Pons (tissue), 1 donor: ENCODE measurements at places on chromosomes 3 and 15.

DNA sequence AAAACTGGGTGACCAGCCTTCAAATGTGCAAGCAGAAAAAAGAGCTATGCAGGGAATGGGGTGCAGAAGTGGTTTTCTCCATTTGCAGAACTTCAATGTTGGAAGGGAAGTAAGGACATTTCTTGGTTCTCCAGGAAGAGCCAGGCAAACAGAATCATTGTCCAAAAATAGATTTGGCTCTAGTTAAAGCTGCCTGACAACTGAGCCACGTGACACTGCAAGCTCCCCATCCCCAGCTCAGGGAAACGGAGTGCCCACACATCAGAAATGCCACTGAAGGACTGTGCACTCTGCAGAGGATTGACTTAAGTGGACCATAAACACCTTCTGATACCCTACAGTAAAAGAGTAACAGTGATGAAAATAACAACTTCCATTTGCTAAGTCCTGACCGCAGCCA, 195.6 kb upstream of the NSMCE3 start:
- DNase-seq, result no peak

DNA sequence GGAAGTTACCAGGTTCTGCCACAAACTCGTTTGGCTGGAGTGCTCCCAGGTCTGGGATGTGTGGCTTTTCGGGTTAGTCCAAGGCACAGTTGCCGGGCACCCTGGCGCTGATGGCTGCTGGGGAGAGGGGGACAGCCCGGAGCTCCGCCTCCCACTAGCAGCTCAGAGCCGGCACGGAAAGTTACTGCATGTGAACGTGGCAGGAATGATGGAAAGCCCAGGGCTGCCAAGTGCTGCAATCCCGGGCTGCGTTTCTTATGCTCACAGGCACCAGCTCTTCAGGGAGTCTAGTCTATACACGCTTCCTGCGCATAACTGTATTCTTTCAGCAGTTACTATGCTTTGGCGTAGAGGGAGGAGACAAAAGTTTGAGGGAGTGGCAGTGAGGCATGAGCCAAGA, 141.8 kb upstream of the ICE2 start:
- DNase-seq, result peak; percentile 22

DNA sequence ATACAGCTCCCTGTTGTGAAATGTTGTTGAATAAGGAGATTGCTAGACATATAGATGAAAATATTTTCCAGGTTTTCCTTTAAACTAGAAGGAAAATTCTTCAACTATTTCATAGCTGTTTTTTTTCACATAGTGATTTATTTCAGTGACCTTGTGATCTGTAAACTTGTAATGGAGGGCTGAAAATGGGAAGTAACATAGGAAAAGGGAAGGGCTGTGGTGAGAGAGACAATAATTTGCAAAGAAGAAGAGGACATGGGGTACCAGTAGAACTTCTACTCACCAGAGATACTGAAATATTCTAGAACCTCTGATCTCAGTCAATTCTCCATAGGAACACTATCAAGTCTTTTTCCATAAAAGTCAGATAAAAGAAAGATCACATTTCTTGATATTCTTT, 60.4 kb downstream of the PLS1 start:
- DNase-seq, result peak; percentile 47

GRCh38 chr3:123993818-123994217, 1.9 kb upstream of the ROPN1 start:
- DNase-seq, result no peak

GRCh38 chr3:126883241-126883640, 99.7 kb upstream of the PLXNA1 start:
- DNase-seq, result no peak

- DNase-seq, result no peak
Measured at GRCh38 chr3:134790065-134790464, 5.0 kb upstream of the EPHB1 start.

DNA sequence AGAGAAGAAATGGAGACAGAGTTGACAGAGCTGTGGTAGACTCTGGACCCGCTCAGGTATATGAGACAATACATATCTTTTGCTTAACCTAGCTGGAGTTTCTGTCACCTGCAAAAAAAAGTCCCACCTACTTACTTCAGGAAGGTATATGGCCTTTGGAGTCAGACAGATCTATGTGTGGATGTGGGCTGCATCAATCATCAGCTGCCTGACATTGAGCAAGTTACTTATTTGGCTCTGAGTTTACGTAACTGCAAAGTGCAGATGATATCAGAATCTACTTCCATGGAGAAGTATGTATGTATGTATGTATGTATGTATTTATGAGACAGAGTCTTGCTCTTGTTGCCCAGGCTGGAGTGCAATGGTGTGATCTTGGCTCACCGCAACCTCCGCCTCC, 124.3 kb downstream of the MYLK start:
- no peak for DNase-seq

DNA sequence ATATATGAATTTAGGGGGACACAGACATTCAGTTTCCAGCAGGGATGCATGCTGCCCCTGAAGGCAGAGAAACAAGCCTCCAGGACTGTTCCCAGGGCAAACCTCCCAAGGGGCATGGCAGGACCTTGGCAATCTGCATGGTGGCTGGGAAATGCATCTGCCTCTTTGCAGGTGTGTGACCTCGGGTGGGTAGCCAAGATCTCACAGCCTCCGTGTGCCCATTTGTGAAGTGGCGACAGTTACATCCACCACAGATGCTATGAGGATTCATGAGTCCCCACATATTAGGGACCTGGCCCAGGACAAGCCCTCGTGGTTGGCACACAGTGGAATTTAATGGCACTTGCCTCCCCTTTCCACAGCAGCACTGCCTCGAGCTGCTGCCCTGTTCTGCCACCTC, 29.9 kb downstream of the SLC28A1 start:
- DNase-seq, result no peak

- peak; percentile 67 for DNase-seq
Measured at GRCh38 chr15:48190932-48191573, 412 bp upstream of the CTXN2 start.

DNA sequence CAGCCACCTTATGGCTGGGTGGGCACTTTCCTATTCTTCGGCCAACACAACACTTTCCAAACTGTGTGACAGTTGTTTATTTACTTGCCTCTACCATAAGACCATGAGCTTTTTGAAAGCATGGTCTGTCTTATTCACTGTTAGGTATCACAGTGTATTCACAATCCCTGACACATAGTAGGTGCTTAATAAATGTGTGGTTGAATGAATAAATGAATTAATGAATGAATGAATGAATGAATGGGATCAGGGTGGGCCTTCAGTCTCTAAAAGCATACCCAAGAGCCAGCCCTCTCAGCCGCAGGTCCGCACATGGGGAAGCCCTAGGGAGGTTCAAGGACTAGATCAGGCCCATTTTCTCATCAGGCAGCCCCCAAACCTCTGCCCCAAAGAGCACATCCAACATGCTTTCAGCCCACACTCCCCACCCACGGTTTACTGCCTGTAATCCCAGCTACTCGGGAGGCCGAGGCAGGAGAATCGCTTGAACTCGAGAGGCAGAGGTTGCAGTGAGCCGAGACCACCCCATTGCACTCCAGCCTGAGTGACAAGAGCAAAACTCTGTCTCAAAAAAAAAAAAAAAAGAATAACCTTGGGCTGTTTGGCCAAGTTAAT, 95.9 kb downstream of the LIPC start:
- DNase-seq, result no peak

GRCh38 chr3:122058294-122058693, 3.1 kb downstream of the CD86 start:
- no peak for DNase-seq

GRCh38 chr15:55715355-55716076, 27.4 kb downstream of the PRTG start:
- DNase-seq, result no peak

DNA sequence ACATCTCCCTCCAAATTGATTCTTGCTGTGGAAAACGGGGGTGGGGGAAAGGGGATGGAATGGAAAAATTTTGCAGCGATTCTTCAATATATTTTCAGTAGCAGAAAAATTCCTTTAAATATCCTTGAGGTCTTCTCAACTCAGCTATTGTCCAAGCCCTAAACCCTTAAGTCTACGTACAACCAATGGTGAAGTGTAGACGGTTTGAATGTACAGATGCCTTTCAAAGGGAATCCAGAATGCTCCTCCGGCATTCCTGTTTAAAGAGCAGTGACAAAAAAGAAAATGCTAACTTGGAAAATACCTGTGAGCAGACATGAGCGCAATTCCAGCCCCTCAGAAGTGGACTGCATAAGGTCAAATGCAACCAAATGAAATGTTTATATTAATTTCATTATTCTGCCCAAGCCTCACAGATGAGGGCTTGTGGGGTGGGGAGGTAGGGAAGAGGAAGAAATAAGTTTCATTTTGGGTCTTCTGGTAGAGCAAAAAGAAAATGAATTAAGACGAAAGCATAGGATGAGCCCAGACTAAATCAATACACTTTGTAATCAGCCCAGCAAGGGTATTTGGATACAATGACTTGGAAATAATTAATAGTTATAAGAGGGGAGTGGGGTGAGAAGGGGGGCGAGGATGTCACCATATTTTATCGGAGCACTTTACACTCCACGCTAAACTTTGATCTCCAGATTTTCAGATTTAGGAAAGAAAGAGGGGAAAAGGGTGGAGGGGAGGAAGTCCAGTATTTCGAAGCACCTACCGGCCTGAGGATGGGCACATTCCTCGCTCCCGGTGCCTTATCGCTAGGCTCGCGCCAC, 2.7 kb downstream of the FOXP1 start:
- peak; percentile 35 for DNase-seq

- no peak for DNase-seq
Measured at GRCh38 chr3:52399131-52399530, 45.8 kb downstream of the SEMA3G start.

DNA sequence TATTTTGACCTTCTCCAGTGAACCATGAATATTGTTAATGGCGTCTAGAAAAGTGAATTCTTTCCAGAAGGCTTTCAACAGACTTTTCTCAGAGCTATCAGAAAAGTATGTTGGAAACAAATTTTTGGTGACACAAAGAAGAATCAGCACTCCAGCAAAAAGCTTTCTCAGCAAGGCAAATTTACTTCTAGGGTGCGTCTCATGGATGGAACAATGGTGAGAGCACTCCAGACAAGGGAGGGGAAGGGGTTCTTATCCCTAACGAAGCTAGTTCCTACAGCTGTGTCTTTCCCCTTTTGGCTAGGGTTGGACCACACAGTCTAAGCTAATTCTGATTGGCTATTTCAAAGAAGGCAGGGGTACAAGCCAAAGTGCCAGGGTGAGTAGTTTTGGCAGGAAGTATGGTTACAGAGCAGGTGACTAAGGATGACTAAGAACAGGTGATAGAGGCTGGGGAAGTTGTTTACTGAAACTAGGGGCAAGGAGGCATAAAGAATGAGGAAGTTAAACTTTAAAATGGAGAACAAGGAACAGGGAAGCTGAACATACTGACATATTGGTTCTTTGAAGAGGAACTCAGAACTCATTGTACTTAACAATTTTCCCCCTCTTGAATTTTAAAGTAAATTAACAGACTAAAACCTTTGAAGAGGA, 959.8 kb downstream of the NAALADL2 start:
- DNase-seq, result no peak

GRCh38 chr15:67685008-67685599, 140.2 kb upstream of the SKOR1 start:
- no peak for DNase-seq

DNA sequence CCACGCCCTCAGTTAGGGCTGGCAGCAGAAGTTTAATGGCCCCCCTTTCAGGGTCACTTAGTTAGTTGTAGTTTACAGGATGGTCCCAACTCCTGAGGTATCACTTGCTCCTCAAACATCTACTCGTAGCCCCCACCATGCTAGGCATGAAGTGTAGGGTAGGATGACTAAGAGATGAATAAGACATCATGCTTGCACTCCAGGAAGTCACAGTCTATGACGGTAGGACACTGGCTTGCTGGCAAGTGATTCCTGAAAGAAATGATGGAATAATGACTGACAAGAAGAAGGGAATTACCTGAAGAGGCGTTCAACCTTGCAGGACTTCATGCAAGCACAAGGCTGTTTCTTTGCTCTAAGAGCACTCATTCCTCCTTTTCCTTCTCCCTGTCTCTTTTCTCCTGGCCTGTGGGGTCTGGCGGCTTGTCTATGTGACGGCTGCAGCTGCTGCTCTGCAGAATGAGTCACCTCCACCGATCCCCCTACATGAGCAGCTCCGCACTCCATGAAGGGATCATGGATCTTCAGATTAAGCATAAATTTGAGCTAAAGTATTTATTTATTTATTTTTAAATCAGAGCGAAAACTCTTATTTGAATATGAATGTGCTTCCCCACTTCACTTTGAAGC, 82.9 kb upstream of the BOC start:
- no peak for DNase-seq

- no peak for DNase-seq
Measured at GRCh38 chr15:81785679-81786078, 260.1 kb downstream of the MEX3B start.

DNA sequence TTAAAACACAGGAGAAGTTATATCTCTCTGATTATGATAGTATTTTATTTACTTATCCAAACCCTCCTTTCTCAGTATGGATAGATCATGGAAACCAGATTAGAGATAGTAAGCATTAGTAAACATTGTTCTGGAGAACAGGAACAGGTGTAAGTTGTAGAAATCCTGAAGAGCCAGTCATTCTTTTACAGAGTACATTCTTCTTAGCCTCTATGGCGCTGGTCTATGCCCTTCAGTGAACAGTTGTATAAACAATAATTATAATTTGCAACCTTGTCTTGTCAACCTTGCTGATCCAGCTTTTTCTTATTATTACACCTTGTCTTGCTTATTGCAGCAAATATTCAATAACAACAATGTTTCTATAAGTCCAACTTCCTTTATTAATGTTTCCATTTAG, 47.4 kb downstream of the SLC15A2 start:
- DNase-seq, result no peak

DNA sequence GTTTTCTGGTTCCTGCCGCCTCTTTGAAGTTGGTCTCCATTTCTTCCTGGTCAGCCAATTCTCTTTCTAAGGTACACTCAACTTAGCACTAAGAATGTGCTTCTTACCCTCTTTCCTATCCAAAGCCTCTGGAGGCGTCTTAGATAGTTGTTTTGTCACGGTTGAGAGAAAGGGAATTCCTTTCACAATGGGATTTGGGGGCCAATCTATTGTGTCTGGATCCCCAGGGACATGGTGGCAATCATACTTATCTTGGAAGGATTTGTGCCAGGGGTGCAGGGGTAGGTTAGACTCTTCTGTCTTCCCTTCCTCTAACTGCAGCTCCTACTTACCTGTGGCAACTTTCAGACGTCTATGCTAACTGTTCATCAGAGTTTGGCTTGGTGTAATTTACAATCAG, 287.1 kb downstream of the SOX2 start:
- DNase-seq, result no peak

GRCh38 chr3:101813817-101814440, 34.9 kb downstream of the NXPE3 start:
- no peak for DNase-seq

DNA sequence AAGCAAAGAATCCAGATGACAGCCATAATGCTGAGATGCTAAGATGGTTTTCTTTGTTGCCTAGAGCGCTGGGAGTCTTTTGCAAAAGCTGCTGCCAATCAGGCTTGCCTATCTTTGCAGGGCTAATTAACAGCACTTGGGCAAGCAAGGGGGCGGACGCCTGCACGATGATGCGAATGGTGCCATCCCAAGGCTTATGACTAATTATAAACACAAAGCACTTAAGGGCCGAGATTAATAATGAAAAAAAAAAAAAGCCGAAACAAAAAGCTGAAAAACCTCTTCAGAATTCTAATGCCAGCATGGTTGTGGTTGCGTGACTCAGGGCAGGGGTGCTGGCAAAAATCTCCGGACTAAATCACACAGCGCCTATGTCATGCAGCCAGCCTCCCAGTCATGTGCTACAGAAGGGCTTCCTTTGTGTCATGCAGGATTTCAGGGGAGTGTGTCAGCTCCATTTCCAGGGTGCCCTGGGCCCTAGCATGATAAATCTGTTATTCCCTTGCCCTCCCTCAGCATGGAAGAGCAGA, 185.0 kb upstream of the ANKRD28 start:
- DNase-seq, result peak; percentile 81
